ENCODE measurements at places on chromosomes 5 and 9. TPM values are rescaled to one million over a fixed set of nuclear protein-coding genes. Genes with fewer than 3 reads are reported as not detected.
A peak's percentile ranks its signal among the peaks of the same experiment; 100 is the strongest.

The S100Z gene
- total RNA-seq, result not detected

The PLAC8L1 gene
- total RNA-seq, result 0.53 TPM

GRCh38 chr5:173853370-173854131 lies 34.6 kb upstream of the CPEB4 start:
- no peaks in the 10 kb centered on the region for H3K36me3 ChIP-seq
- no peak for DNase-seq
- no peak overlapping the region for H3K4me3 ChIP-seq
- peak overlapping the region; percentile 67 for H3K27ac ChIP-seq
- no peaks in the 10 kb centered on the region for H3K27me3 ChIP-seq
- no peaks in the 10 kb centered on the region for H3K4me1 ChIP-seq

- no peak overlapping the region for H3K27ac ChIP-seq
- H3K27me3 ChIP-seq, result no peaks in the 10 kb centered on the region
- H3K36me3 ChIP-seq, result no peaks in the 10 kb centered on the region
- H3K4me1 ChIP-seq, result no peaks in the 10 kb centered on the region
- no peak for DNase-seq
These were observed 57.6 kb downstream of the SLF1 start for GRCh38 chr5:94675965-94676618.

DNA sequence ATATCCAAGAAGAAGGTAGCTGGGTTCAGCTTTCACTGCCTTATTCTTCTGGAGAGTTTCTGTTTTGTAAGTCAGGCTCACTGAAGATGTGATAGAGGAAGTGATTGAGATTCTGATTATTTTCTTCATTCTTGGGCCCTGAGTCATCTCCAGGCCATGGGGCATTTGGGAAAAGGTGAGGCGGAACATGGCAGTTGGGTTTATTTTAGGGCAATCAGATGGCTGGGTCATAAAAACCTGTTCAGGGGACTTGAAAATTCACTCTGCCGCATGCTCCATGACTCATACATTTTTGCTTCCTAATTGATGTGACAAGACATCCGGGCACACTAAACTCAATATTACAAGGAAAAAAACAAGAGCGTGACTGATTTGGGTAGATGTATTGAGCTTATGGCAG lies 265.7 kb upstream of the KLF4 start:
- H3K4me3 ChIP-seq, result no peak overlapping the region
- H3K27ac ChIP-seq, result no peak overlapping the region
- no peaks in the 10 kb centered on the region for H3K4me1 ChIP-seq
- DNase-seq, result no peak
- H3K36me3 ChIP-seq, result no peaks in the 10 kb centered on the region
